ENCODE measurements at places on chromosomes 11 and 22. TPM values are rescaled to one million over a fixed set of nuclear protein-coding genes. Genes with fewer than 3 reads are reported as not detected.
A peak's percentile ranks its signal among the peaks of the same experiment; 100 is the strongest.

Gene OVOL1
- total RNA-seq: 0.15 TPM

Gene LRFN4
- total RNA-seq: 50.4 TPM

Gene APOL4
- total RNA-seq: 0.27 TPM

Gene CALCB
- not detected for total RNA-seq

Gene SUSD2
- 2.2 TPM for total RNA-seq

Gene DEPDC7
- total RNA-seq: 2.6 TPM

Gene KRTAP5-8
- not detected for total RNA-seq

Gene DCHS1
- total RNA-seq: 45.8 TPM

DNA sequence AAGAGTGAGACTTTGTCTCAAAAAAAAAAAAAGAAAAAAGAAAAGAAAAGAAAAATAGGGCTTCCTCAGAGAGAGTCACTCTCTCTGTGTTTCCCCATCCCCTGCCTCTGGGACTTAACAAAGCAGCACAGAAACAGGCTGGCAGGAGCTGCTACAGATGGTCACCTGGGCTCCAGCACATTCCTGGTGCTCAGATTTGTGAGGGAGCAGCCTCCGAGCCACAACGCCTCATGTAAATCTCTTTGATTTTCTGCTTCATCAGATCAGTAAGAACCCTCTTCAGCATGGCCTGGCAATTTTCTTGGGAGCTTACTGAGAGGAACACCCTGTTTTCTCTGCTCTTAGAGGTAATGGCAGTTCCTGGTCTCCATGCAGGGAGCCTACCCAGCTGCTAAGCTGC is 15.2 kb upstream of the LDHA start:
- no peak overlapping the region for H3K27ac ChIP-seq

GRCh38 chr11:16587670-16588069 is 150.8 kb upstream of the C11orf58 start:
- no peaks in the 10 kb centered on the region for H3K4me1 ChIP-seq
- no peak overlapping the region for H3K27ac ChIP-seq
- no peak overlapping the region for H3K4me3 ChIP-seq
- H3K36me3 ChIP-seq: no peaks in the 10 kb centered on the region
- DNase-seq: no peak

DNA sequence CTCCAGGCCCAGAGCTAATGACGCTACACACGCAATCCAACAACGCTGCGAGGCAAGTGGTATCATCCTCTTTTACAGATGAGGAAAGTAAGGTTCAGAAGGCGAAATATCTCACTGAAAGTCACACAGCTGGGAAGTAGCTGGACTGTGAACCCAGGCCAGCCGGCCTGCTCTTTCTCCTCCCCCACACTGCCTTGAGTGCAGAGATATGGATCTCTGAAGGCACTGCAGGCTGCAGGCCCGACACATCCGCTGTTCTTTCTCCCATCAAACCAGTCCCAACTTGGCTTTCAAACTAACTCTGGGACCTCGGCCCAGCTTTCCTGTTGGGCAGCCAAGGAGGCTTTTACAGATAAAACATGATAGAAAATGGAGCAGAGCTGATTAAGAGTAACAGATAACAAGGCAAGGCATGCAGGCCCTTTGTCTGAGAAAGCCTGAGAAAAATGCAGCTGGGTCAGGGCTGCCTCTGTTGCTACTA is 64.0 kb upstream of the PTPRJ start:
- H3K27me3 ChIP-seq: no peaks in the 10 kb centered on the region
- peak overlapping the region; percentile 11 for H3K27ac ChIP-seq
- H3K4me3 ChIP-seq: no peak overlapping the region
- H3K4me1 ChIP-seq: peaks cover 13% of the 10 kb centered on the region
- peak; percentile 90 for DNase-seq

DNA sequence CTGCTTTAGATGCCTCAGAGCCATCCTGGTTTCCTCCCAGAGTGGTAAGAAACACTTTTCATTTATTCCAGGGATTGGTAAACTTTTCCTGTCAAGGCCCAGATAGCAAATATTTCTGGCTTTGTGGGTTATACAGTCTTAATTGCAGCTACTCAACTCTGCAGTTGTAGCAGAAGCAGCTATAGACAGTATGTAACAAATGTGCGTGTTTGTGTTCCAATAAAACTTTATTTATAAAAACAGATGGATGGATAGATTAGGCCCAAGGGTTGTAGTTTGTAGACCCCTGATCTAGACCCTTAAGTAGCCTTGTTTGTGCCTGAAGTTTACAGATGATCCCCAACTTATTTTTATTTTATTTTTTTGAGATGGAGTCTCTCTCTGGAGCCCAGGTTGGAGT is 17.9 kb downstream of the NNMT start:
- no peak overlapping the region for H3K4me3 ChIP-seq
- H3K27ac ChIP-seq: no peak overlapping the region
- no peaks in the 10 kb centered on the region for H3K36me3 ChIP-seq

- H3K4me3 ChIP-seq: no peak overlapping the region
- no peaks in the 10 kb centered on the region for H3K27me3 ChIP-seq
- H3K36me3 ChIP-seq: peaks cover 60% of the 10 kb centered on the region
- H3K4me1 ChIP-seq: no peaks in the 10 kb centered on the region
These were observed 5.1 kb downstream of the IL18BP start for GRCh38 chr11:72003776-72004171.

GRCh38 chr11:59183771-59184170 is 11.8 kb downstream of the DTX4 start:
- no peaks in the 10 kb centered on the region for H3K4me1 ChIP-seq
- H3K36me3 ChIP-seq: no peaks in the 10 kb centered on the region
- H3K27ac ChIP-seq: no peak overlapping the region
- no peak for DNase-seq
- H3K4me3 ChIP-seq: no peak overlapping the region
- no peaks in the 10 kb centered on the region for H3K27me3 ChIP-seq

DNA sequence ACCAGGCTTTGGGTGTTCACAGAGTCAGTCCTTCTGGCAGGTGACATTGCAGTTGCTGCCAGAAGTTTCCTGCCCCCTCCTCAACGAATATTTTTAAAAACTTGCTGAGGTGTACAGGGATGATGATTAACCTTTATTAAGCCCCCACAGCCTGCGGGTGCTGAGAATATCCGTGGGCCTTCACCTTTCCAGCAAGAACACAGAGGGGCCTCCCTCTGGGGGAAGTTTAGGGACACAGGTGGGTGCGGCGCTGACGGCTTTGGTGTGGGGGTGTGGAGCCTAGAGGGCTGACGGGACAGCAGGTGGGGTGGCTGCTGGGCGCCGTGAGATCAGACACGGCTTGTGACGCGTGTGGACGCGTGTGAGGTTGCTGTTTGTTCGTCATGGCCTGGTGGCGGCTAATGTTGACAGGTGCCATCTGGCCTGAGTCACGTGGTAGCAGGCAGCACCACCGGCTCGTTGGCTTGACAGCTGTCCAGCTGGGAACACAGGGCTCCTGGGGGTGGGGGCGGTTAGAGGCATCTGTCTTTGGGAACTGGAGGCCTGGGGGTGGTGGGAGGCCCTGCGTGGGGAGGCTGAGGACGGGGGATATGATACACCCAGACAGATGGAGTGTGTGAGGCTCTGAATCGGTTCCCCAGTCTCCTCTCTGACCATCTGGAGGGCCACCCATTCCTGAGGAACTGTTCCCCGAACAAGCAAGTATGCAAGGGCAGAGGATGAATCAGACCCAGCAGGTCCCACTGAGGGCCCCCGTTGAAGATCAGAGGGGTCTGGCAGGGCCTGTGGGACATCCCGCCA is 12.5 kb upstream of the LRRC10B start:
- H3K4me3 ChIP-seq: no peak overlapping the region
- H3K4me1 ChIP-seq: peaks cover 7% of the 10 kb centered on the region
- H3K27ac ChIP-seq: no peak overlapping the region
- no peak for DNase-seq
- no peaks in the 10 kb centered on the region for H3K36me3 ChIP-seq

DNA sequence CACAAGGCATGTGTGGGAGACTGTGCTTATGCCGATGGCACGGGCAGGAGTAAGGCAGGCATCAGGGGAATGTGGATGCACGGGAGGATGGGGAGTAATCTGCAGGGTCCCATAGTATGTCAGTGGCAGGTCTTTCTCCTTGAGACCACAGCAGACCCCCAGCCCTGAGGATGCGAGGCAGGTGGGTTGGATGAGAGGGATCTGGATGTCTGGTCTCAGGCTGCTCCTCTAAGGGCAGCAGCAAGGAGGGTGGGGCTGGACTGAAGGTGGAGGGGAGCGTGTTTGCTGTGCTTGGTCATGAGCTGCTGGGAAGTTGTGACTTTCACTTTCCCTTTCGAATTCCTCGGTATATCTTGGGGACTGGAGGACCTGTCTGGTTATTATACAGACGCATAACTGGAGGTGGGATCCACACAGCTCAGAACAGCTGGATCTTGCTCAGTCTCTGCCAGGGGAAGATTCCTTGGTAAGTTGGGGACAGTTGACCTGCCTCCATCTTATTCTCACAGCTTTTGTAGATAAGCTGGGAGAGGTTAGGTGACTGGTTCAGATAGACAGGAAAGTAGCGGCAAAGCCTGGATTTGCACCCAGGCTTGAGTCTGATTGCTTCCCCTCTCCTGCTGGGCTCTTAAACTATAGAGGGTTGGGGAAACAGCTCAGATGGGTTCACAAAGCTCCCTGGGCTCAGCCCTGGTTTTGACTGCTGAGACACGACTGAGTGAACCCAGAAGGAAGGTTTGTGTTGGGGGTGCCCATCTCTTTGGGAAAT is at the start of gene APOL1:
APOL1 (plus strand) TSS at position 380 of the 769 bp plus-strand sequence. CDS start 1,823 bp downstream, outside the sequence.
- no peaks in the 10 kb centered on the region for H3K27me3 ChIP-seq
- no peak within 1 kb of the TSS for H3K4me3 ChIP-seq
- H3K4me1 ChIP-seq: no peaks in the 10 kb centered on the region
- no peak for DNase-seq

- DNase-seq: no peak
- H3K4me1 ChIP-seq: no peaks in the 10 kb centered on the region
- no peak overlapping the region for H3K27ac ChIP-seq
- no peaks in the 10 kb centered on the region for H3K27me3 ChIP-seq
- H3K36me3 ChIP-seq: no peaks in the 10 kb centered on the region
These were observed 25.5 kb downstream of the MYEOV start for GRCh38 chr11:69319255-69320106.

- no peak overlapping the region for H3K4me3 ChIP-seq
- H3K36me3 ChIP-seq: no peaks in the 10 kb centered on the region
- no peak overlapping the region for H3K27ac ChIP-seq
These were observed 11.7 kb upstream of the KAT5 start for GRCh38 chr11:65700399-65700798.

- no peaks in the 10 kb centered on the region for H3K4me1 ChIP-seq
- H3K36me3 ChIP-seq: no peaks in the 10 kb centered on the region
- H3K27ac ChIP-seq: no peak overlapping the region
- peak; percentile 19 for DNase-seq
These were observed 181.0 kb downstream of the TENM4 start for GRCh38 chr11:79259800-79260199.

DNA sequence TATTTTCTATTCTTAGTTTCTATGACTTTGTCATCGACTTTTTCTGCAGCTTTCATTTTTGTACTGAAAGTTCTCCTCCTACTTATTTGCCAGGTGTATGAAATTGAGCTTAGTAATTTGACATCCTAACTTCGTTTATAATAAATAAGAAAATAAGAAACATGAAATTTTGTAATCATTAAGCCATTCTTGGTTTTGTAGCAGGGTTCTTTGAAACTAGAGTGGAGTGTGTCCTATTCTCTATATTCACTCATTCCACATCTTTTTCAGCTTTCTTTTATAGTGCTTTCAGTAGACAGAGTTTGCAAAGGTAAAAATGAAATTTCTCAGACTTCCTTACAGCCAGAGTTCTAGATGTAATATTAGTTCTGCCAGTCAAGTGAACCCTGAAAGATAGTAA is 47.8 kb downstream of the FANCF start:
- H3K27me3 ChIP-seq: no peaks in the 10 kb centered on the region
- H3K36me3 ChIP-seq: no peaks in the 10 kb centered on the region
- no peaks in the 10 kb centered on the region for H3K4me1 ChIP-seq
- H3K4me3 ChIP-seq: no peak overlapping the region

- no peak overlapping the region for H3K4me3 ChIP-seq
- H3K27me3 ChIP-seq: no peaks in the 10 kb centered on the region
- no peak for DNase-seq
- H3K27ac ChIP-seq: no peak overlapping the region
- H3K4me1 ChIP-seq: no peaks in the 10 kb centered on the region
These were observed 61.1 kb downstream of the DEPDC5 start for GRCh38 chr22:31814942-31815341.

- DNase-seq: no peak
- H3K36me3 ChIP-seq: no peaks in the 10 kb centered on the region
- no peak overlapping the region for H3K27ac ChIP-seq
- H3K27me3 ChIP-seq: no peaks in the 10 kb centered on the region
These were observed 22.0 kb upstream of the IRAG1 start for GRCh38 chr11:10715571-10715970.

- no peak overlapping the region for H3K27ac ChIP-seq
- no peak overlapping the region for H3K4me3 ChIP-seq
- no peak for DNase-seq
- H3K27me3 ChIP-seq: no peaks in the 10 kb centered on the region
These were observed 303.9 kb downstream of the CASP12 start for GRCh38 chr11:104594228-104594958.

DNA sequence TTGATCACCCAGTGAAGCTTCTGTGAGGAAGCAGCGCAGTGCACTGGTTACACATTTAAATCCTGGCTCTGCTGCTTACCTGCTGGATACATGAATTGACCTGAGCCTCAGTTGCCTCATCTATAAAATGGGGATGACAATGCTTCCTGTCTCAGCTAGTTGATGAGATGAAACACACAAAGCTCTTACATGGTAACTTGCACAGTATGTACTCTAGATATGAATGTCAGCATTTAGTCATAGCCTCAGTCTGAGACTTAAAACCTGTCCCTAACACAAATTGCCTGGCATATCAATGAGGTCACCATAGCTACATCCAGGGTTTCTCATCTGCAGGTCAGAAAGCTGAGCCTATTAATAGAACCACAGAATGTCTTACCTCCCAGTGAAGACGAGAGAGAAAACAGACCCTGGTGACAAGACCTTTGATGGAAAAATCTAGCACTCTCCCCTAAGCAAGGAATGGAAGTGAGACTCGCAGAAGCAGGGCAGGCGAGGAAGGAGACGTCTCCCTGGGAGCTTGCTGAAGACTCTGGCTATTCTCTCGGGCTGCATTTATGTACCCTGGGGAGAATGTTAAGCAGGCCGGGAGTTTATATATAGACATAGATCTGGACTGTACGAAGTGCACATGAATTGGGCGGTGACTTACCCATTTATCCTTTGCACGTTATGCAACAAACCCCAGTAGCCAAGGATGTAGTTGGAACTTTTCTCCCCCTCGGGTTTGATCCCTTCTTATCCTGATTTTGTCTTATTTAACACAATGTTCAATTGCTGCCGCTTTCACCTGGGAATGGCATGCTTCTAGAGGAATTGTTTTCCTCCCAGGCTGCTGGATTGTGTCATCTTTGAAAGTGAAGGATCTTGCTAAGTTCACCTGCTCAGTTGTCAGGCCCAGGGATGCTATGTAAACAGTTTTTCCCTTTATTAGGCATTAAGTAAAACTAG is 18.0 kb downstream of the SDHAF2 start:
- H3K27ac ChIP-seq: peak overlapping the region; percentile 94
- peak; percentile 68 for DNase-seq
- no peak overlapping the region for H3K4me3 ChIP-seq
- H3K4me1 ChIP-seq: peaks cover 37% of the 10 kb centered on the region
- no peaks in the 10 kb centered on the region for H3K27me3 ChIP-seq
